ENCODE measurements at places on chromosomes 2 and 18.

GRCh38 chr2:166082736-166083135, 45.1 kb downstream of the SCN1A start:
- H3K27ac ChIP-seq, result no peak overlapping the region
- H3K4me1 ChIP-seq, result no peaks in the 10 kb centered on the region
- no peaks in the 10 kb centered on the region for H3K27me3 ChIP-seq
- H3K36me3 ChIP-seq, result no peaks in the 10 kb centered on the region
- H3K4me3 ChIP-seq, result no peak overlapping the region

GRCh38 chr18:25935356-25935755, 155.1 kb downstream of the SS18 start:
- no peaks in the 10 kb centered on the region for H3K36me3 ChIP-seq
- no peak for DNase-seq
- H3K4me3 ChIP-seq, result no peak overlapping the region
- no peaks in the 10 kb centered on the region for H3K4me1 ChIP-seq
- H3K27me3 ChIP-seq, result no peaks in the 10 kb centered on the region
- H3K27ac ChIP-seq, result no peak overlapping the region

DNA sequence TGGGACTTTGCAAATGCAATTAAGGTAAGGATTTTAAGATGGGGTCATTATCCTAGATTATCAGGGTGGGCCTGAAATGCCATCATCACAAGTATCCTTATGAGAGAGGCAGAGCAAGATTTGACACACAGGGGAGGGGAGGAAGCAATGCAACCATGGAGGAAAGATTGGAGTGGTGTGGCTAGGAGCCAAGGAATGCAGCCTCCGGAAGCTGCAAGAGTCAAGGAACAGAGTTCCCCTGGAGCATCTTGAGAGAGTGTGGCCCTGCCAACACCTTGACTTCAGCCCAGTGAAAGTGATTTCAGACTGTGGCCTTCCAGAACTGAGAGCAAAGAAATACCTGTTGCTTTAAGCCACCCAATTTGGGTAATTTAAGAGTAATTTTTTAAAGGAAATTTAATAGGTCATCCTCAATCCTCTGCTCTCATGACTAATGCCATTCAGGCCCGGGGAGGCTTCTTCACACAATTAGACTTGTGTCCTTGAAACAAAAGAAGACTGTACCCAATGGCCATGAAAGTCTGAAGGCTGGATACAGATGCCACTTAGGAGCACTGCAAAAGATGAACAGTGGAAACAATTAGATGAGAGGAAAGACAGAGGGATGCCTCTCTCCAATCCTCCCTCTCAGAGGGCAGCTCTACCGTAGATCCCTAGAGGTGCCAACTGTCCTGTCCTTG, 250.3 kb upstream of the ID2 start:
- no peaks in the 10 kb centered on the region for H3K36me3 ChIP-seq
- no peak overlapping the region for H3K27ac ChIP-seq
- DNase-seq, result no peak
- no peak overlapping the region for H3K4me3 ChIP-seq

- H3K4me3 ChIP-seq, result no peak overlapping the region
- H3K36me3 ChIP-seq, result no peaks in the 10 kb centered on the region
- no peak overlapping the region for H3K27ac ChIP-seq
Observed at GRCh38 chr2:186554429-186554828, 35.4 kb upstream of the ITGAV start.

GRCh38 chr2:88016960-88017779, 823 bp upstream of the RNU2-63P start:
- H3K4me3 ChIP-seq, result peak overlapping the region; percentile 93
- H3K4me1 ChIP-seq, result peaks cover 4% of the 10 kb centered on the region
- peak overlapping the region; percentile 90 for H3K27ac ChIP-seq
- DNase-seq, result no peak

DNA sequence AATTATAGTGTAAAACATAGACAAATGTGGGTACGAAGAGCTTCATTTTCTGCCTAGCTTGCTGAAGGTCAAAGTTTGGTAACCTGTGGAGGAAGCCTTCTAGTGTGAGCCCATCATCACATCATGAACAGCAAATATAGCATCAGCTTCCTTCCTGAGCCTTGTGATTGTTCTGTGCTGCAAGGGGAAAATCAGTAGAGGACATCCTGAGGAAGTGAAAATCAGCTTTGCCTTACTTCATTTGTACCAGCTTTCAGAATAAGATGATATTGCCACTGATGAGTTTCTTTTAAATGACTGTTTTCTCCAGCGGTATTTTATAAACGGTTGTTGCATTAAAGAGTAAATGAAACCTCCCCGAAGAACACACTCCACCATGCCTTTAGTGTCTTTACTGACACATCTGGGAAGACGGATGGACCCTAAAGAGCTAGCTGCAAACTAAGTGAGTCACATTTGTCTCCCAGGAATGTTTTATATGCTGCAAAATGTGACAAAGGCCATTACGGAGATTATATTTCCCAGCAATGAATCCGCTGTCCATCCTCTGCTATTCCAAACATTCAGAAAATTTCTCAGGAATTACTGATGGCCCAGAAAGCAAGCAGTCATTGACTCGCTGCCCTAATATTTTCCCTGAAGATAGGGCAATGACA, 1272.8 kb downstream of the SUCLG1 start:
- no peak overlapping the region for H3K27ac ChIP-seq
- no peak overlapping the region for H3K4me3 ChIP-seq
- no peaks in the 10 kb centered on the region for H3K4me1 ChIP-seq
- no peaks in the 10 kb centered on the region for H3K27me3 ChIP-seq
